ENCODE measurements at places on chromosomes 16 and 17.
A peak's percentile ranks its signal among the peaks of the same experiment; 100 is the strongest.

- no peak for DNase-seq
Measured at GRCh38 chr17:17811381-17812210, 25.2 kb downstream of the SREBF1 start.

GRCh38 chr17:71885662-71886061, 235.2 kb upstream of the SOX9 start:
- no peak for DNase-seq

- DNase-seq: no peak
Measured at GRCh38 chr16:87698241-87698640, 67.5 kb downstream of the KLHDC4 start.

DNA sequence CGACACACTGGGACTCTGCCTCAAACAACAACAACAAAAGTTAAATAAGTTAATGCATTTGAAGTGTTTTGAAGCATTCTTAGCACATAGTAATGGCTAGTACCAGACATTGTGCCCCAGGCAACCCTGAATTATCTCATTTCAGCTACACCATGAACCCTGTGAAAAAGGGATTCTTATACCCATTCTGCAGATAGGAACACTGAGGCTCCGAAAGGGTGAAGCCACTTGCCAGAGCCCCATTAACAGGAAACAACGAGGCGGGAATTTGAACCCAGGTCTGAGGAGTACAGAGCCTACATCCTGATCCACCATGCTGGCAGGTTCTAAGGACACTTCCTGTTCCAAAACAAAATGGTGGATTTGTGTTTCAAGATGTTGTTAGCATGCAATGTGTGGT, 9.2 kb downstream of the GPR139 start:
- DNase-seq: no peak

DNA sequence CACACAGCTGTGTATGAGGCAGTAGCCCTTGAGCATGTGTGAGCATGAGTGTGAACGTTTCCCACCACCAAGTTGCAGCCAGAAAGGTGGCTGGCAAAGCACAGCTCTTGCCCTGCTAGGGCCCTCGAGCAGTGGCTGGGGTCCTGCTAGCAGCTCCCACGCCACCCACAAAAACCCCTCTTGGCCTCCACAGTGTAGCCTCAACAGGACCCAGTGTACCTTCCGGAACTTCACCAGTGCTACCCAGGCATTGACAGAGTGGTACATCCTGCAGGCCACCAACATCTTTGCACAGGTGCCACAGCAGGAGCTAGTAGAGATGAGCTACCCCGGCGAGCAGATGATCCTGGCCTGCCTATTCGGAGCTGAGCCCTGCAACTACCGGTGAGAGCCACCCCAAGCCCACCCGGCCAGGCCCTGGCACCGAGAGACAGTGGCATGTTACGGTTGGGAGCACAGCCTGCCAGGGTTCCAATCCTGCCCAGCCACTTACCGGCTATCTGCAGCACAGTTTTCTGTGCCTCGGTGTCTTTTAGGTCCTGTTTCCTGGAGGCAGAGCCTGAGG, 53.1 kb downstream of the SCNN1B start:
- no peak for DNase-seq

- DNase-seq: no peak
Measured at GRCh38 chr16:84817206-84817605, 2.6 kb upstream of the CRISPLD2 start.

- peak; percentile 47 for DNase-seq
Measured at GRCh38 chr17:601244-601925, 113.3 kb downstream of the VPS53 start.

- no peak for DNase-seq
Measured at GRCh38 chr17:1474402-1475189, 17.9 kb downstream of the MYO1C start.

DNA sequence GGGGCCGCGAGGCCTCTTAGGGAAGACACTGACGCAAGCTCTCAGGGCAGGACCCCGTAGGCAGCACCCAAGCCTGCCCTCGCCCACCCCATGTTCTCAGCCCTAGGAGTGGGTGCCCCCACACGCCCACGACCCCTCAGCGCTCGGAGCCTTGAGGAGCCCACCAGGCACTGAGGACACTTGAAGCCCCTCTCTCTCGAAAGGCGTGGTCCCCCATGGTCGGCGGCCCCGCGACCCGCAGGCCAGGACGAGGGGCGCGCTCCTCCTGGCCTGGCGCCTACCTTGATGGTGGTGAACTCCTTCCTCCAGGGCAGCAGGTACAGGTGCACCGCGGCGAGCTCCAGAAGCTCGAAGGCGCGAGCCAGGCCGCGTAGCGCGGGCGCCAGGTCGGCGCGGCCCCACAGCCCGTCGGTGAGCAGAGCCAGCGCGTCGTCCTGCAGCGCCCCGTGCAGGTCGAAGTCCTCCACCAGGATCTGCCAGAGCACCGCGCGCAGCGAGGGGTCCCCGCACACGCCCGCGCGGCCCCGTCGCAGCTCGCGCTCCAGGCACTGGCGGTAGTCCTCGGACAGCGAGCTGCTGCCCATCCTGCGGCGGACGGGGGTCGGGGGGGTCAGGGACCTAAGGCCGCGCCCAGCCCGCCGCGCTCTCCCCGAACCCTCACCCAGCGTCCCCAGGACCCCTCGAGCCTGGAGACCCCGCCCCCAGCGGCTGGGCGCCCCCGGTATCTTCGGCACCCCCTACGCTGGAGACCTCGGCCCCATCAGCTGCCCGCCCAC, 668 bp downstream of the SPATA2L start:
- no peak for DNase-seq

GRCh38 chr17:70922268-70922667, 752.9 kb downstream of the KCNJ2 start:
- DNase-seq: no peak

DNA sequence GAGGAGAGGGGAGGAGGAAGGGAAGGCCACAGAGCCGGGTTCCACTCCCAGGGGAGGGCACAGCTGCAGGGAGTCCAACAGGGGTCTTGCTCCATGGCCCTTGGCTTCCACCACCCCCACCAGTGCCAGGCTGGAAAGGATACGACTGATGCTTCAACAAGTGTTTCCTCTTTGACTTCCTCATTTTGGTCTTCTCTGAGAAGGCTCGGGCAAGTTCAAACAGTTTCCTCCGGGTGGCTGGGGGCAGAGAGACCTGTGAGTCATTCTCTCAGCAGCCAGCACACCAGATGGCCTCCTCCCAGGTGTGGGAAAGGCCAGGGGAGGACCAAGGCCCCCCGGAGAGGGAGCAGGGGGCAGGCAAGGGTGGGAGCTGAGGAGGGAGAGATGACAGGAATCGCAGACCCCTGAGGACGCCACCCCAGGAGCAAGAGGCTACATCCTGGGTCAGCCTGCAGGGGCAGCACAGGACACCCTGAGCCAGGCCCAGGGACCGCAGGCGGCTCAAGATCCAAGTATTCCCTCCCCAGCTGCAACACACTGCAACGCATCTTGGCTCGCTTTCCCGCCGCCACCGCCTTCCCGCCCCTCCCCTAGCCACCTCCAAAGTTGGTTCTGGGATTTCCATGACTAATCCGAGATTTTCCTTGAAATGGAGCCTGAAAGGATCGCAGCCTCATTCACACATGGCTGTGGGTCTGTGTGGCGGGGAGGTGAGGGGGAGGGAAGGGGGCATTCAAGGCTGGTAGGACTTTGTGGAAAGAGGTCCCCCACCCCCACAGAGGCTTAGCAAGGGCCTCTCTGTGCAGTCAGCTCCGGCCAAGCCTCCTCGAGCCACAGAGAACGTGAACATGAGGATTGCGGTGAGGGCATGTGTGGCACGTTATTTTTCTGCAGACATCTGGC, 18.4 kb upstream of the MRPS23 start:
- DNase-seq: peak; percentile 65

DNA sequence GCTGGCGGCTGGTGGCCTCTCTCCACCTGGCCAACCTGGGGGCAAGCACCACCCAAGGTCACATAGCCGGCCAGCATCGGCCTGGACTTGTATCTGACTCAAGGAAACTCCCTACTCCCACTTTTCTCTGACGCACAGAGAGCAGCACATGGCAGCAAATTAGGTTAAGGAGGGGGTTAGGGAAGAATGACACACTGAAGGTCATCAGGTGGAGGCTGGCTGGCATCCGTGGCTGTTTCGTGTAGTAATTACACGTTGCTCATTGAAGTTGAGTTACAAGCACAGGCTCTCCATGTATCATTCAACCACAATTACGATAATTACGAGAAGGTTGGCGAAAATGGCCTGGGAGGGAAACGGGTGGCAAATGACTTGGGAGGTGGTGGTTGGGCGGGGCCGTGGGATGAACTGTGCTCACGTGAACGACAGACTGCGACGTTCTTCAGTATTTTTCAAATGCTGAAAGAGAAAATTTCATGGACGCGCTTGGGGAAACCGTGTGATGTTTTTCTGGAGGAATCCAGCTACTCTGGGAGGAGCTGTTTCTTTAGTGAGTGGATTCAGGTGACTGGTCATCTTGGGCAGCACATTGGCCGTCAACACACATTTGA, 4.0 kb upstream of the METRNL start:
- no peak for DNase-seq

- no peak for DNase-seq
Measured at GRCh38 chr17:11284811-11285210, 43.8 kb downstream of the SHISA6 start.

DNA sequence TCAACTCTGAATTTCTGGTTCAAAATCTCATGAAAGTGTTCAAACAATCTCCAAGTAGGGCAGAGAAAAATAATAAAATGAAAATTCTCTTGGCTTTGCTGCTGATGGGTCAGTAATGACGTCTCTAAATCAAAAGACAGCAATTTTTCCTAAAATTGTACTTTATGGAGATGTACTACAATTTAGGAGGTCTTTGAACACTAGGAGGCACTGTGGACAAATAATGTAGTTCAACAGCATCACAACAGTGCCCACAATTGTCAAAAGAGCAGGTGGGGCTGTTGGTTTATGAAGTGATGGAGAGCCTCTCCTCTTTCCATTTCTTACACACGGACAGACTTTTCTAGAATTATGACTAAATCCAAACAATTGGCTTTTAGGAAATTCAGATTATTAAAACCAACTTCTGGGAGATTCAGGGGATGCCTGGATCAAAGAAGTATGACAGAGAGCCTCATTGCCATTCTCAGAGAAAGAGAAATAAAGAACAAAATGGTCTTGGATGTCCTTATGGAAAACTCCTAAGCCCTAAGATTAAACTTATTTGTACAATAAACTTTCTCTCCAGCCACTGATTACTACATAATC, 23.8 kb downstream of the EZH1 start:
- peak; percentile 46 for DNase-seq

DNA sequence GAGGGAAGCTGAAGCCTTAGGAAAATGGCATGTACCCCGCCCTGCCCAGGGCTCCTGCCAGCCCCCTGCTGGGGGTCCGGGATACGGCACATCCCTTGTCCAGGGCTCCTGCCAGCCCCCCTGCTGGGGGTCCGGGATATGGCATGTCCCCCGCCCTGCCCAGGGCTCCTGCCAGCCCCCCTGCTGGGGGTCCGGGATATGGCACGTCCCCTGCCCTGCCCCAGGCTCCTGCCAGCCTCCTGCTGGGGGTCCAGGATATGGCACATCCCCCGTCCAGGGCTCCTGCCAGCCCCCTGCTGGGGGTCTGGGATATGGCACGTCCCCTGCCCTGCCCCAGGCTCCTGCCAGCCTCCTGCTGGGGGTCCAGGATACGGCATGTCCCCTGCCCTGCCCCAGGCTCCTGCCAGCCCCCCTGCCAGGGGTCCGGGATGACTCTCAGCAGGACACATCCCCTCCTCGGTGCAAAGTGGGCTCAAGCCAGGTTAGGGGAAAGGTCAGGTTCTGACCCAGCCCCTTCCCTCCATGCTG, 43.2 kb downstream of the RPH3AL start:
- DNase-seq: no peak

- DNase-seq: no peak
Measured at GRCh38 chr17:63946440-63947363, 14.6 kb upstream of the CD79B start.

DNA sequence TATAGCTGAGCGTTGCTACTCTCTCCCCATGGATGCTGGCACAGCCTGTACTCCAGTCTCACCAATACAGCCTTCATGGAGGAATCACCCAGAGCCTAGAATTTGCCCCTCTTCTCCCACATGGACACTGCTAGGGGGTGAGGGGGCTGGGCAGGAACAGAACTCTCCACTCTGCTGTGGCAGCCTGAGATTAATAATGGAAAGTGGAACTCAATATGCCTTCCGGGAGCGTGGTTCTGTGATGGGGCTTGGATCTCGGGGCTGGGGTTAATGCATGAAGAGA, 1.2 kb downstream of the SLC9A5 start:
- DNase-seq: no peak

GRCh38 chr17:5971969-5972368, 98.2 kb upstream of the WSCD1 start:
- no peak for DNase-seq

Data from NCI-H446 treated with DMSO at 0.1 percent for 48 hours (cell line).